ENCODE measurements at places on chromosomes 12 and 14. TPM values are rescaled to one million over a fixed set of nuclear protein-coding genes. Genes with fewer than 3 reads are reported as not detected.

GRCh38 chr12:14614704-14615121, 47.0 kb upstream of the PLBD1 start:
- H3K4me3 ChIP-seq, result no peak overlapping the region
- no peaks in the 10 kb centered on the region for H3K27me3 ChIP-seq
- H3K36me3 ChIP-seq, result peaks cover 28% of the 10 kb centered on the region
- peaks cover under 1% of the 10 kb centered on the region for H3K4me1 ChIP-seq
- no peak overlapping the region for H3K27ac ChIP-seq

DNA sequence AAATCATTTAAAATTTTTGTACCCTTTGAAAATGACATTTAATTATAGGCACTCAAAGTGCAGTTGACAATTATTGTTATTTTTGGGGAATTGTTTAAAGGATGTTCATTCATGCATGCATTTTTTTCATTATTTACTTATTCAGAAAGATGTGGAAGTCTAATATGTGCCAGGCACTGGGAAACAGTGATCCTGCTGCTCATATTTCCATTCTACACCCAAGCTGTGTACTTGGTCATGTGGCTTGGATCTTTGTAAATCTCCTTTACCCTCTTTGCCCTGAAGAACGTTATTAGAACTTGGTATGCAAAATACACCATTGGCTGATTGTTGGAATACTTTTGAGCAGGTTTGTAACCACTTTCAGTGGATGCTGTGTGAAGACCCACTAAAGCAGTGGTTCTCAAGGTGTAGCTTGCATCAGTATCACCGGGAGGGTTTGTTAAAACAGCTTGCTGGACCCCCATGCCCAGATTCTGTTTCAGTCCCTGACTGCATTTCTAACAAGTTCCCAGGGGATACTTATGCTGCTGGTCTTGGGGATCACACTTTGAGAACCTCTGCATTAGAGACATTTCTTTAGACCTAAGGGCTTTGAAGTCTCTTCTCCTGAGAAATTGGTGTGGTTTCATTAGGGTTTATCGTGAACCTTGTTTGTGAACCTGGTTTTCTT, 47.5 kb downstream of the PRKCH start:
- H3K27ac ChIP-seq, result no peak overlapping the region
- no peak overlapping the region for H3K4me3 ChIP-seq
- DNase-seq, result no peak
- no peaks in the 10 kb centered on the region for H3K36me3 ChIP-seq
- H3K4me1 ChIP-seq, result no peaks in the 10 kb centered on the region
- no peaks in the 10 kb centered on the region for H3K27me3 ChIP-seq

- no peaks in the 10 kb centered on the region for H3K4me1 ChIP-seq
- no peak overlapping the region for H3K4me3 ChIP-seq
- no peaks in the 10 kb centered on the region for H3K27me3 ChIP-seq
Measured at GRCh38 chr12:100404769-100405407, 48.0 kb downstream of the SLC17A8 start.

GRCh38 chr14:52055167-52055566, 13.7 kb downstream of the NID2 start:
- no peaks in the 10 kb centered on the region for H3K27me3 ChIP-seq
- H3K27ac ChIP-seq, result no peak overlapping the region
- H3K36me3 ChIP-seq, result no peaks in the 10 kb centered on the region
- no peak for DNase-seq

- H3K27me3 ChIP-seq, result no peaks in the 10 kb centered on the region
- H3K36me3 ChIP-seq, result no peaks in the 10 kb centered on the region
- H3K4me1 ChIP-seq, result no peaks in the 10 kb centered on the region
- no peak overlapping the region for H3K4me3 ChIP-seq
- DNase-seq, result no peak
- H3K27ac ChIP-seq, result no peak overlapping the region
Measured at GRCh38 chr12:82958966-82959365, 272.3 kb downstream of the TMTC2 start.

GRCh38 chr12:91349476-91349875, 166.9 kb upstream of the DCN start:
- no peak for DNase-seq
- H3K4me1 ChIP-seq, result no peaks in the 10 kb centered on the region
- H3K27me3 ChIP-seq, result no peaks in the 10 kb centered on the region
- H3K4me3 ChIP-seq, result no peak overlapping the region
- no peaks in the 10 kb centered on the region for H3K36me3 ChIP-seq

DNA sequence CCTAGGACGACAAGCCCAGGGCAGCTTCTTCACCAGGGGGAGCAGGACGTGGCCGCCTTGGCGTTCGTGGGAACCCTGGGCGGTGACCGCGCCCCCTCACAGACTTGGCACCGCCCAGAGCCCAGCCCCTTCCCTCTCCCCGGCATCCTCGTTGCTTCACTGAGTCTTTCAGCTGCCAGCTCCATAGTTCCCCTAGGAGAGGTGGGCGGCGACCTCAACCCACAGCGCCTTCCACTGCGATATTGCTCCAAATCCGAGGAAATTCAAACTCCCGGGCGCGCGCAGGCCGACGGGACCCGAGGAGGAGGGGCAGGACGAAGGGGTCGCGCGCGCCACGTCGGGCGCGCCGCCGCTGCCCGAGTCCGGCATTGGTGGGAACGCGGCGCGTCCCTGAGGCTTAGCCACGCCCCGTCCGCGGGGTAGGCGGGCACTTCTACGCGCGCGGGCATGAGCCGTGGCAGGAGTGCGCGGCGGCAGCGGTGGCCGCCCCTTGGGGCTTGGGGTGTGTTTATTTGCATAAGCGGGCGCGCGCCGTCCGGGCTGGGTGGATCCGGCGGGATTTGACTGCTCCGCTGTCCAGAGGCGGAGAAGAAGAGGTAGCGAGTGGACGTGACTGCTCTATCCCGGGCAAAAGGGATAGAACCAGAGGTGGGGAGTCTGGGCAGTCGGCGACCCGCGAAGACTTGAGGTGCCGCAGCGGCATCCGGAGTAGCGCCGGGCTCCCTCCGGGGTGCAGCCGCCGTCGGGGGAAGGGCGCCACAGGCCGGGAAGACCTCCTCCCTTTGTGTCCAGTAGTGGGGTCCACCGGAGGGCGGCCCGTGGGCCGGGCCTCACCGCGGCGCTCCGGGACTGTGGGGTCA, at the start of the genes APAF1 and IKBIP:
Gene APAF1 (plus strand): TSS at position 579 of the 860 bp plus-strand sequence. CDS start 3,070 bp downstream, outside the sequence.
Gene IKBIP (minus strand): TSS at position 77 of the 860 bp plus-strand sequence. CDS start 87 bp downstream, outside the sequence.
- peaks cover 2% of the 10 kb centered on the region for H3K4me1 ChIP-seq
- no peaks in the 10 kb centered on the region for H3K27me3 ChIP-seq
- H3K4me3 ChIP-seq, result peak within 1 kb of the TSS; percentile 74
- peak; percentile 99 for DNase-seq
- no peaks in the 10 kb centered on the region for H3K36me3 ChIP-seq

TRIM9 gene
- polyA plus RNA-seq, result not detected
